ENCODE measurements at places on chromosomes 5 and 9. TPM values are rescaled to one million over a fixed set of nuclear protein-coding genes. Genes with fewer than 3 reads are reported as not detected.

GRCh38 chr5:180645274-180646204 is 3.9 kb downstream of the FLT4 start:
- no peak for DNase-seq

GRCh38 chr5:148491015-148491792 is 107.4 kb downstream of the FBXO38 start:
- DNase-seq: no peak

DNA sequence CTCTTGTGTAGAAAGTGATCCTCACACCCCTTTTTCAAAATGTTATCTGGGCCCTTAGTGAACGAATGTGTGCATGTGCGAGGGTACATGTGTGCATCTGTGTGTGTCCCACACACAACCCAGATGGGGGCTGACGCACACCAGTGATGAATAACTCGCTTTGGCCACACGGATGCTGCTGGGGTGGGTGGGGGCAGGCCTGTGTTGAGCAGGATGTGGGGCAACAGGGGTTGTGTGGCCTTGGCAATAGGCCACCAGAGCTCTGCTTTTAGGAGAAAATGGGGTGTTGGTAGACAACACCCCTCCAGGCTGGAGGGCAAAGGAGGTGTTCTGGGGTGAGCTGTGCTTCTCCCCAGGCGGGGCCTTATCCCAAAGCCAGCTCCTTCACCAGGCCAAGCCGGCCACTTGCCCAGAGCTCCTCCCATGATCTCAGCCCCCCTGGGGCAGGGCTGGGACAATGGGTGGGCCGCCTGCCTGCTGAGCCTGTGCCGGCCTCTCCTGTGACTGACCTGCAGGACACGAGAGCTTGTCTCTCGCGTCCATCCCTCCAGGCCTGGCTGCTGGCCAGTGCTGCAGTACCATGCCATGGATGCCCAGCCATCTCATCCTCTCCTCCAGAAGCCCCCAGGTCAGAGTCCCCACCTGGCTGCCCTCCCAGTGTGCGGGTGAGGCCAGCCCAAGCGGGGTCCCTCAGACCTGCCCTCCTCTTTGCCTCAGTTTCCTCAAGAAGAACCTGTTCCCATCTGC is 1.7 kb downstream of the DBN1 start:
- no peak for DNase-seq

- no peak for DNase-seq
Observed at GRCh38 chr5:119996128-119996527, 366.8 kb downstream of the FAM170A start.

GRCh38 chr5:134072471-134073210 is 41.8 kb upstream of the TCF7 start:
- DNase-seq: no peak

- no peak for DNase-seq
Observed at GRCh38 chr5:128800377-128800776, 164.9 kb upstream of the SLC27A6 start.

DNA sequence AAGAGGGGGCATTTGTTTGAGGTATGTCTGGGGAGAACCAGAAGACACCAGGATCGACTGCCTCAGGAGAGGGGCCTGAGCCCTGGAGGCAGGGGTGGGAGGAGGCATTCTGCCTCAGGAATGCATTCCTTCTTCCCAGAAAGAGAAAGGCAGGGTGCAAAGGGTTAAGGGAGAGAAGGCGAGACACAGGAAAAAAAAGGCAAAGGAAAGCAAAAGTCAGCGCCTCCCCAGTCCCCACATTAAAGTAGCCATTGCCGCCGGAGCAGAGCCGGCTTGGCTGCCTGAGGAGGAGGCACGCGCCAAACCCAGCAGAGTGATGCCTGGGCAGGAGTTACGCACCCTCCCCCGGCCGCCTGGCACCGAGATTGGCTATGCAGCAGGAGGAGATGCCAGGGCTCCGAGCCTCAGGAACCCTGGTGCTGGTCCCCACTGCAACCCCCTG is 123.8 kb upstream of the PHYKPL start:
- no peak for DNase-seq

- no peak for DNase-seq
Observed at GRCh38 chr9:131598121-131598520, 52.8 kb downstream of the PRRT1B start.

DNA sequence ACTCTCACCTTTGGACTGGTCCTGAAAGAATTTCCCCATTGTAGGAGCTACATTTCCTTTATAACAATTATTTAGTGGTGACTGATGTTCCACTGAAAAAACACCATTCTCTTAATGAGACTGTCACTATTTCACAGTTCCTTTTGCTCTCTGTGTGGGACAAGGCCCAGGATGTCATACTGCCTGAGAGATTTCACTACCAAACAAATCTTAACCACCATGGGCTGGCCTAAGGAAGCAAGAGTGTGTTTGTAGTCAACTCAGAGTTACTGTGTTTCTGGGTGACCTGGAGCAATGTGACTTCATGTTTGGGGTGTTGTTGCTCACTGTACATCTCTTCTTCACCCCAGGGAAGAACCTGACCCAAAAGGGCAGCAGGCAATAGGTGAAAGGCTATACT is 50.1 kb upstream of the ZNF608 start:
- no peak for DNase-seq

- DNase-seq: no peak
Observed at GRCh38 chr9:18969128-18969527, 63.9 kb downstream of the SAXO1 start.

- peak; percentile 43 for DNase-seq
Observed at GRCh38 chr9:112029921-112030444, 133.4 kb downstream of the UGCG start.

DNA sequence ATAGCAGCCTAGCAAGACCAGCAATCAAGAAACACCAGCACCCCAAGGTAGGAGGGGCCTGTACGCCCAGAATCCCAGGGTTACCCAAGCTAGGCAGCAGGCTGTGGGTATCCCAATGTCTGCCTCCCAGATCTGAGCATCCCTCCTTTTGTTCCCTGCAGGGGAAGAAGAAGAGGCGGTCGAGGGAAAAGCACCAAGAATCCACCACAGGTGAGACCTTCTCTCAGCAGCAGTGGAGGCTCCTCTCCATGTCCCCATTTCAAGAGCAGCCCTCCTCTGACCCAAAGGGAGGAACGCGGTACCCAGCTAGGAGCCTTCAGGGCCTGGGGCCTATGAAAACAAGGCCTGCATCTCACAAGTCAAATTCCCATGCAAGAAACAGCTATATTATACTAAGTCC is 28.9 kb downstream of the TCF7 start:
- DNase-seq: no peak

TEX48 gene
- not detected for polyA plus RNA-seq

ANKRD31 gene
- polyA plus RNA-seq: 0.01 TPM

PCDHA1 gene
- not detected for polyA plus RNA-seq
